ENCODE measurements at places on chromosomes 12 and 14. TPM values are rescaled to one million over a fixed set of nuclear protein-coding genes. Genes with fewer than 3 reads are reported as not detected.

GRCh38 chr14:24071836-24072430 is 571 bp downstream of the CPNE6 start:
- DNase-seq = no peak

DNA sequence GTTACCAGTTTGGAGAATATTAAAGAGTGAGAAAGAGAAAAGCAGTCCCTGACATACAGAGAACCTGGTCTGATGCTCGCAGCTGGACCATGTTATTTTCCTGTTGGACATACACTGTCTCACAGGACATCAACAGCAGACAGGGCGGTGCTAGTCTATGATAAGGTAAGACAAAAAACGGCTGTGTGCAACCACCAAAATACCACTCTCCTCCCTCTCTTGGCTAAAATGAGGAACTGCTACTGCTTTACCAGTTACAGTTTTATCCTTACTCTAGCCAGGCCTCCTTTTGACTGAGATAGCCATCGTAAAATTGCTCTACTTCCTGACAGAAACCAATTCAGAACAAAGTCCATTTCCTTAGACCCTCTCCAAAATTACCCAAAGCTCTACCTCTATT is 47.0 kb upstream of the ERGIC2 start:
- no peak for DNase-seq

- no peak for DNase-seq
Measured at GRCh38 chr14:80278293-80279023, 67.2 kb upstream of the DIO2 start.

GRCh38 chr12:46209170-46209569 is 59.7 kb downstream of the SLC38A1 start:
- no peak for DNase-seq

- no peak for DNase-seq
Measured at GRCh38 chr14:20798318-20798717, 4.3 kb downstream of the RNASE1 start.

The CIROP gene
- not detected for polyA plus RNA-seq

The WNT1 gene
- polyA plus RNA-seq = not detected

The REM2 gene
- 1.5 TPM for polyA plus RNA-seq

The MIP gene
- 0.38 TPM for polyA plus RNA-seq
